ENCODE measurements at places on chromosomes 2 and 18.

- DNase-seq, result peak; percentile 62
Observed at GRCh38 chr2:218063486-218063885, 5.6 kb upstream of the RUFY4 start.

DNA sequence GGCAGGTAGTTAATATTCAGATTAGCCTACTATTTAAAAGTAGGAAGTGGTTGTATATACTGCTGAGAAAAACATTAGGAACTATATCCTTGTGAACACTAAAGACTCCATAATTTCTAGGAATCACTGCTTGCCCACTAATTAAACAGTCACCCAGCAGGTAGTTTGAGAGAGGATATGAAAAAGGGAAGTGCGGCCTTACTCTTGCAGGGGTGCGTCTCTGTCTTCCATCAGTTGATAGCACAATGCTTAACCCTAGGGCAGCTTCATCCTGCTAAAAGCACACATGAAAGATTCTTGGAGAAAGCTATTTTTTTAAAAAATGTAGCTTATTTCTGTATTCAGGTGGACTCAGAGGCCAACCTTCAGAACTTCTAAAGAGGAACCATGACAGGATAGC is 53.1 kb upstream of the ATP5MC3 start:
- DNase-seq, result no peak

- no peak for DNase-seq
Observed at GRCh38 chr18:23314672-23315071, 138.4 kb upstream of the RIOK3 start.

- no peak for DNase-seq
Observed at GRCh38 chr18:43863180-43863579, 585.9 kb upstream of the SYT4 start.

- no peak for DNase-seq
Observed at GRCh38 chr2:151157000-151157735, 104.5 kb downstream of the RBM43 start.

GRCh38 chr2:98601532-98602132 is 6.7 kb downstream of the COA5 start:
- no peak for DNase-seq

- DNase-seq, result no peak
Observed at GRCh38 chr2:8522687-8523086, 159.2 kb upstream of the ID2 start.

DNA sequence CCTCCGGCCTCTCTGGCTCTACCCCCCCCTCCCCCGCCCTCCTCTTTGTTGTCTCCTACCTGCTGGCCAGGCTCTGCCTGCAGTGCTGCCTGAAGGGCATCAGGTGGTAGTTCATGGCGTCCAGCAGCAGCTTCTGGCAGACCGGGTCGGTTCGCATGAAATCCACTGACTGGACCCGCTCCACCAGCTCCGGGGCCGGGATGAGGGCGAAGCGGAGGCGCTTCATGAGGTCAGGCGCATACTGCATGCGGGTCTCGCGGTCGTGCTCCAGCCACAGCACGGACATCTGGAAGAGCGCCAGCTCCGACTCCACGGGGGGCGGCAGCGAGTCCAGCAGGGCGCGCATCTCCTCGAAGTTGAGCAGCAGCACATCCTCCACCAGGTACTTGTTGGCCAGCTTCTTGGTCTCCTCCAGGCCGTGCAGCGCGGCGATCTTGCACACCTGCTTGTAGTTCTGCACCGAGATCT is 3.2 kb downstream of the KLHL14 start:
- no peak for DNase-seq

DNA sequence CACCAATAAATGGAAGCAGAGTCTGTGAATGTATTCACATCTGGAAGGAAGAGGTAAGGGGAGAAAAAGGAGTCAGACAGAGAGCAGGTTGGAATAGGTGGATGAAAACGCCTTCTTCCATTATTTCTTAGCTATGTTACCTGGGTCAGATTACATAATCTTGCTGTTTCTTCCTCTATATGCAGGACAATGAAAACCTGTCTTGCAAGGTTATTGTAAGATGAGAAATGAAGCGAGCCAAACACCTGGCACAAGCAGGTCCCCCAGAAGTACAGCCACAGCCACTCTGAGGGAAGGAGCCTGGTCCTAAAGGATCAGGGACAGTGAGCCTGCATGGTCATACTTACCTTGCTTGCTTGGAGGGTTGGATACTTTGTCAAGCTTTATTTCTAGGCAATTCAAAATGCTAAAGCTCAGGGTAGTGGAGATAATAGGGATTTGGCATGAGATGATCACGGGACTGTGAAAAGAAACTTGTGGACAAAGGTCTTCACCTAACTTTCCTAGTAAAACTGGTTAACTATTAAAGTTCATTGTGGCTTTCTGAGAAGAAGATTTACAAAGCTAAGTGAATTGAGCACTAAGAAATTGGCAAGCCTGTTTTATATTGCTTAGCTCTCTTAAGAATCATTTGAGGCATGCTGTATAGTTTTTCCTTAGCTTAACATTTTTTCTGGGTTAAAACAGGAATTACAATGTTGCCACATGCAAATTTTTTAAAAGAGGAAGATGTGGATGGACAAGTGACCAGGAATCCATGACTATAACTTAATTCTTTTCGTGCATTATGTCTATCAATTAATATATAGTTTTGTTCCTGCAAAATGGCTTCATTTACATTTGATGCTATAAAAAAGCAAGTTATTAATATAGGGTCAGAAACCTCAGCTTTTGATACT is 15.7 kb upstream of the PLA2R1 start:
- DNase-seq, result no peak

GRCh38 chr2:236928380-236929037 is 157.2 kb upstream of the COPS8 start:
- DNase-seq, result no peak

DNA sequence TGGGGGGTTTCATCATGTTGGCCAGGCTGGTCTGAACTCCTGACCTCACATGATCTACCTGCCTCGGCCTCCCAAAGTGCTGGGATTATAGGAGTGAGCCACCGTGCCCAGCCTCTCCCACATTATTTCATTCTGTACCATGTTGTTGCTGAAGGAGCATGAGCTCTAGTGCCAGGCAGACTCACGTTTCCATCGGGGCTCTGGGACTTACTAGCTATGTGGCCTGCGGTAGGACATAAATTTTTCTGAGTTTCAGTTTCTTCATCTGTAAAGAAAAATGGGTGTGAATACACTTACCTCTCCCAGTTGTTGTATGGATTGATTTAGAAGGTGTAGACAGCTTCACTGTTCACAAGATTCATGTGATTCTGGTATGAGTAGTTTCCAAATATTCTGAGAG is 30.8 kb upstream of the CCL20 start:
- no peak for DNase-seq

- no peak for DNase-seq
Observed at GRCh38 chr2:196515051-196515450, 124.5 kb upstream of the CCDC150 start.

DNA sequence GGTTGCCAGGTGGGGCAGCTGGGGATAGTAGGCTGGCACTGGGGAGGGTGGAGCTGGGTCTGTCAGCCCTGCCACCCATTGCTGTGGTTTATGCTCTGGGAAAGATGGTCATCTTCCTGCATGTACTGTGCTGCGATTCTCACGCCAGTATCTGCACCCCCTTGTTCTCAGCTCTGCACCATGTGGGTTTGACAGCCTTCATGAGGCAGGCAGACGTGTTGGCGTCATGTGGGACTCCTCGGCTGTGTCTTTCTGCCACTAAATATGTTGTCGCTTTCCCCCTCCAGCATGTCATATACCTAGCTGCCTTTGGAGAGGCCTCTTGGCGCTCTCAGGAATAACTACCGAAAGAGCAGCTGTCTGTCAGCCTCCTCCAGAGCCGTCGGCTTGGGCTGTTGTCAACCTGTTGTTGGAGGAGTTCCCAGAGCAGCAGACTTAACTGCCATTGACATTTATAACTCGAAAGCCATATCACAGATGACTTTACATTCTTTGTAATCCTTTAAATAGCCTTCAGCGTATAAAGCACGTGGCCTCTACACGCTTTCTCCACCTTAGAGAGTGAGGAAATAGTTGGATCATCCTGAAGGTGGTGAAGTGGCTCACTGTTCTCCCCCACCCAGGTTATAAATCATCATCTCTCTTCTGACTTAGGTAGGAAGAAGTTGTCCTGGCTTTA is 80.4 kb upstream of the MGAT5 start:
- no peak for DNase-seq

GRCh38 chr2:50529600-50530218 is 502.2 kb downstream of the NRXN1 start:
- DNase-seq, result peak; percentile 10

DNA sequence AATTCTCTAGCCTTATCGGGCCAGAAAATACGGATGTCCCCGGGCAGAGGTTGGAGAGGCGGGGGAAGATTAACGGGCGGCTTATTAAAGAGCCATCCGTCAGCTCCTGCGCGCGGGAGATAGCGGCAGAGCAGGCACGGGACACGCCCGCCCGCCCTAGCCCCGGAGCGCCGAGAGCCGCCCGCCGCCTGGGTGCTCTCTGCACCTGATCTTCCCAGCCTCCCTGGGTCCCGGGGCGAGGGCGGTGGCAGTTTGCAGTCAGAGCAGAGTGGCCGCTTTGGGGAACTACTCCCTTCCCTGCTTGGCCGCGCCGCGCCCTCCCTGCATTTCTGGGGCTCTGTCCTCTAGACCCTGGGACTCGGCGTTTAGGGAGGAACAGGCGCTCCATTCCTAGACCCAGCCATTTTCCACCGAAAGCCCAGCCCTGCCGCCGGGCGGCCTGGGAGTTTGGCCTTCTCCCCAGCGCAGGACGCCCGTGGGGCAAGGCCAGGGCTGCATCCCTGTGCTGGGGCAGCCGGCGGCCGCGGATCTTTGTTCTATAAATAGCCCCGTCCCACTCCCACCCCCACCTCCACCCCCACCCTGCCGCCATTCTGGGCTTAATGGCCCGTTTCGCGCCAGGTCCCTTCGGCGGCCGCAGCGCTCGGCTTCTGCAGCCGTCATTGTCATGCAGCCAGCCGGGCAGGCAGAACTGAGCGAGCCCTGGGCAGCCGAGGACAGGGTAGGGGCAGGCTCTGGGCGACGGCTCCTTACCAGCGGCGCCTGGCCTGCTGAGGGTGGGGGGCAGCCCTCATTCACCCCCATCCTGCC is 6.6 kb downstream of the GAD1 start:
- DNase-seq, result no peak

DNA sequence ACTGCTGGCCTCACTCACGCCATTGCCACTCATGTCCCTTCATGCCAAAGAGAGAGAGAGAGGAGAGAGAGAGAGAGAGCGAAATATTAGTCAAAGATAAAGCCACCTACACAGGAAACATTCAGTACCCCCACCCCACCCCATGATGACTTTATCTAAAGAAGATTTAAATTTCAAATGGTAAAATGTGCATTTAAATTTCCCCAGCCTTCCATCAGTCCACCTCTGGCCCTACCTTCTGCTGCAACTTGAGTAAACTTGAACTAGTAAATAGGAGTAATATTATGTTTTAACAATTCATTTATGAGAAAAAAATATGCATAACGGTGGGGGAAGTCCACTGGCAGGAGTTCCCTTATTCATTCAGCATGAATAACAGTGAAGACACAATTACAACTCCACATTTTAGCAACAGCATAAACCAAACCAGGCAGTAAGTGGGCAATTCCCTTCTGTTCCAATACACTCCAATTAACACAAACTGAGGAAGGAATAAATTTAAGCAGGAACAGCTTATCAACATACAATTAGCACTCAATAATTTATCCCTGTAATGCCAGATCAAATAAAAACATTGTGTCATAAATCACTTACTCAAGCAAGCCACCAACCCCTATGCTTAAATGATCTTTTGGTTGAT is 264.2 kb downstream of the LNPK start:
- DNase-seq, result no peak

GRCh38 chr2:240306185-240306584 is 129.3 kb upstream of the GPC1 start:
- no peak for DNase-seq

DNA sequence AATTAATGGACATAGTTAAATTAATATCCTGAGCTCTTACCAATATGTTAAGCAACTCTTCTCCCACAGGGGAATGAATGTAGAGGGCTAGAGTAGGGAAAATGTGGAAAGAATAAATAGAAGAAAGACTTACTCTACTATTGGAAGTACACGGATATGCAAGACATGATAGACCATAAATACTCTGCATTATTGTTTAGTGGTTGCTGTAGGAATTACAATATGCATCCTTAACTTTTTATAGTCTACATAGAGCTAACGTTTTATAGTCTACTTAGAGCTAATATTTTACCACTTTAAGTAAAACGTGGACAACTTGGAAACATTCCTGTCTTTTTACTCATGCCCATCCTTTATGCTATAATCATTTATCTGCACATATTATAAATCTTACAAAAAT is 163.8 kb upstream of the GALNT5 start:
- no peak for DNase-seq

DNA sequence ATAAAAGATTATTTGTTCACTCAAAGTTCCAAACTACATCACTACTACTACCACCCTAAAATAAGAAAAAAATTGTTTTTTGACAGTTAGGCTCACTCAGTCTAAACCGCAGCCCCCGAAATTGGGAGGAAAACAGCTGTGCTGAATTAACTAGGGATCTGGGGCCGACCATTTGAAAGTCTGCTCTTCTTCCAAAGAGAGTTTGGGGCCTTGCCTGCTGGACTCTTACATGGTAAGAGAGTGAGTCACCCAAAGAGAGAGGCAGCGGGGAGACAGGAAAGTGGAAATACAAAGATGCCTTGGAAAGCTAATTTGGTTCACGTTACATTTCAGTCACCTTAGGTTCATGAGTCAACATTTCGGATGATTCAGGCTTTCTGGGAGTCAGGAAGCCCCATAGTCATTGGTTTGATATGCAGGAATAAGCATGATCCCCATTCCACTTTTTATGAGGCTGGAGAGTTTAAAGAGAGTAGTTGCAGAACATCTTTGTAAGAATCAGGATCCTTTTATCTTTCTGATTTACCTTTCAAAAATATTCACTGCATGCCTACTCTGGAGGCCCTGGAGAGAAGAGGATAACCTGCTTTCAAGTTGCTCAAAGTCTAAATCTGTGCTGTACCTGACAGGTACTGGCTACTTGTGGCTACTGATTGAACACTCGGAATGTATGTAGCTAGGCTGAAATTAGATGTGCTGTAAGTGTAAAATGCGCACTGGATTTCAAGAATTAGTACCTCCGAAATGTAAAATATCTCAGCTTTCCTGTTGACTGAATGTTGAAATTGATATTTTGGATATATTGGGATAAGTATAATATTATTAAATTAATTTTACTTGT is 995 bp upstream of the RTN4 start:
- DNase-seq, result no peak

- DNase-seq, result no peak
Observed at GRCh38 chr2:24258718-24259117, 83.9 kb downstream of the FAM228A start.

DNA sequence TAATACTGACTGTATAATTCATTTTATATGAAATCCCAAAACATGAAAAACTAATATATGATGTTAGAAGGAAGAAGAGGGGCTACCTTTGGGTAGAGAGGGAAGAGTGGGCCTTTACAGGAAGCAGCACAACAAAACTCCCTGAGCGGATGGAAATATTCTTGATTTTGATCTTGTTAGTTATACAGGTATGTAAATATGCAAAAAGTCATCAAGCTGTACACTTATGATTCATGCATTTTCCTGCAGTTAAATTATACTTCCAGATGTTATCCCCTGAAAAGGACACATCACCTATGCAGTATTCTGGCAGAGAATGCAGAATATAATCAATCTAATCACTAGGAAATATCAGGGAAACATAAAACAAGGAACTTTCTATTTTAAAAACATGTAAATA is 249.4 kb upstream of the MGAT5 start:
- no peak for DNase-seq

GRCh38 chr2:8987410-8987809 is 16.1 kb downstream of the MBOAT2 start:
- no peak for DNase-seq

- no peak for DNase-seq
Observed at GRCh38 chr18:76098674-76099411, 396.2 kb downstream of the ZNF516 start.

GRCh38 chr2:15993232-15993610 is 52.9 kb downstream of the MYCN start:
- DNase-seq, result no peak

Measured in SIG-M5 (cell line).